ENCODE measurements at places on chromosomes 16 and 17.
A peak's percentile ranks its signal among the peaks of the same experiment; 100 is the strongest.

GRCh38 chr17:12859520-12859919 lies 70.2 kb downstream of the ARHGAP44 start:
- no peak for DNase-seq

GRCh38 chr17:44084131-44084538 lies 13.6 kb downstream of the G6PC3 start:
- no peak for DNase-seq

DNA sequence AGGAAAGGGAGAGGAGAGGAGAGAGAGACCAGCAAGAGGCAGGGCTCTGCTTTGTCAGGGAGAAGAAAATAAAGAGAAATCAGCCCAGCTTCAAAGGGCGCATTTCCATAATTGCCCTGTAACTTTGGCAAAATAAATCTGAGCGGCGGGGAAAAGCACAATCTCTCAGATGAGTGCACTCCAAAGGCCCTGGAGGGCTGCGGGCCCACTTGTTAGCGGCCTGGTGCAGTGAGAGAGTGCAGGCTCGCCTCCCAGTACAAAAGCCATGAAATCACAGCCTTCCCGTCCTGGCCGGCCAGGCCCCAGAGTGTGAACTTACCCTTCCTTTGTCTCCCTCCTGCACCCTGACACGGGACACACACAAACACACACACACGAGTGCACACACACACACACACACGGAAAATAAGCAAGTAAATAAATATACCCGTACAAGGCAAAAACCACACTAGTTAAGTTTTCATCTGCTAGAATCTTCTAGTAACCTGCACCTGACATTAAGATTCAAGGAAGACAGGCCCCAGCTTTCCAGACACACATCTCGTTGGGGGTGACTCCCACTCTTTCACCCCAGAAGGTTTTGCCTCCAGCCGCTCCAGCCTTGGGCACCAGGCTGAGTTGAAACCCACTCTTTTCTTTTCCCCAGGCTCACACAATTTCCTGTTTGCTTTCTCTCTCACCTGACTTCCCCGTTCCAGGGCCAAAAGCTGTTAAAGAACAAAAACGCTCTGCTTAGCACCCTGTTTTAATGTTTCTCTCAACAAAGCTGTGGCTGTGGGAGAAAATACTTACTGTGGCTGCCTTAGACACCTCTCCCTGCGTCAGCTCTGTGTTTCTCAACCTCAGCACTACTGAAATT lies 8.5 kb downstream of the IRX3 start:
- no peak for DNase-seq

GRCh38 chr16:58485184-58485887 lies 14.6 kb upstream of the NDRG4 start:
- no peak for DNase-seq

DNA sequence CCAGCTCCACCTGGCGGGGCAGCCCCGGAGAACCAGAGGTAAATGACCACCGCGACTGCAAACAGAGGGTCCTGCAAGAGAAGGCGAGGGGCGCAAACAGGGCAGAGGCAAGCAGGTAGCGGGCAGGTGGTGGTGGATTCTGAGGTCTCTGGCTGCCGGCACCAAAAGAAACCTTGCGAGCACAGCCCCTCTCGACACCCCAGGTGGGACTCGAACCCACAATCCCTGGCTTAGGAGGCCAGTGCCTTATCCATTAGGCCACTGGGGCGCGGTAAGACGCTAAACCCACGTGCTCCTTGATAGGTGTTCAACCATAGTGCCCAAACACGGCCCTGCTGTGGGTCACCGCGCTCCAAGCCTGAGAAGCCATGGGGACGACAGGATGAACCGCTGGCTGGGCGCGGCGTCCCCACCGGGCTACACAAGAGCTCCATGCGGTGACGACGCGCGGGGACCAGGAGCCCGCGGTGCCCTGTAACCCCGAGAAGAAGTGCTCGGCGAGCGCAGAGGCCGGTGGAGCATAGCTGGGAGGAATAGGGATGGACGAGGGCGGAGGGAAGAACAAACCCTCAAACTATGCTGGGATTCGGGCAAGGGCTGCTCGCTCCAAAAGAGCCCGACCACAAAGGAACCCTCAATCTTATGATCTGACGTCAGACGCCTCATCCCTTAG lies 12.4 kb downstream of the ATP5PD start:
- peak; percentile 87 for DNase-seq

DNA sequence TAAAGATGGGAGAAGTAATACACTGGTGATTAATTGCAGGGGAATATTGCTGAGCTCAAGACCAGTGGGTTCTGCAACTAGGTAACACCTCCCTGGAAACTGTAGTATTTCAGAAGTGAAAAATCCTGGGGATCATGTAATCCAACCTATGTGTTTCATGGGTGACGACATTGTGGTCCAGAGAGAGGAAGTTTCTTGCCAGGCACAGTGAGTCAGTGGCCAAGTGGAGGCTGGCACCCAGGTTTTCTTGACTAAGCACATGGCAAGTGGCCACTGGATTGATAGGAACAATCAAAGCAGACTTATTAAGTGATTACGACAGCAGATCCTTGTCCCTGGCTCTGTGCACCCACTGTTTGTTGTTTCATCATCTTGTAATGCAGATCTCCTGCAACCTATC lies 14.6 kb upstream of the CIITA start:
- no peak for DNase-seq

DNA sequence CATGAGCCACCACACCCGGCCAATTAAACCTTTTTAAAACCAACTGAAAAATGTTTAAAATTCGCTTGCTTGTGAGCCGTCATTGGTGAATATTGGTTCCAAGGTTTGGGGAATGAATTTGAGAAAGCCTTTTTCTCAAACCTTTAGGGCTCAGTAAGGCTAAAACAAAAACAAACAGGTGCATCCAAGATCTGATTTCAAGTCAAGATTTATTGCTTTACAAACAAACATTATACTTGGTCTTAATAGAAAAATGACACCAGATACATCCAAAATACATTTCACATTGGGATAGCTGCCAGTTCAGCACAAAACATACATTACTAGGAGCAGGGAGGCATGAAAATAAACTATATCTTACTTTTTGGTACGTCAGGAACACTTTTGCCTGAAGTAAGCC lies 5.4 kb downstream of the C17orf58 start:
- DNase-seq = no peak

GRCh38 chr16:51328733-51329132 lies 177.7 kb upstream of the SALL1 start:
- DNase-seq = no peak

GRCh38 chr16:19765860-19766553 lies 47.9 kb downstream of the IQCK start:
- DNase-seq = no peak

DNA sequence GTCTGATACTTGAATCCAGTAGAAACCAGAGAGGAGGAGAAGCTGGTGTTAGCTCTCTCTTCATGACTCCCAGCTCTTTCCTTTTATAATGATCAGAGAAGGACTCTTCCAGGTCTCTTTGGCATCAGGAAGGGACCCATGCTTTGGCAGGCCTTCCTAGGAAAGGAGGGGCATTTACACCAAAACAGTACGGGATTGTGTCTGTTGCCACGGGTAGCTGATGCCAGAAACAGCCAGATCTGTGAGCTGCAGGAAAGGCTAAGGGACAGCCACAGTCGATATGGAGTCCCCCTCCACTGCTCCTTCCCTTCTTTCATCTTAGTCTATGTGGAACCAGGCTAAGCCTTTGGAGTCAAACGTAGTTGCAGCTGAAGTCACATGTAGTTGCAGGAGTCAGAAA lies 9.3 kb downstream of the CEP295NL start:
- no peak for DNase-seq

DNA sequence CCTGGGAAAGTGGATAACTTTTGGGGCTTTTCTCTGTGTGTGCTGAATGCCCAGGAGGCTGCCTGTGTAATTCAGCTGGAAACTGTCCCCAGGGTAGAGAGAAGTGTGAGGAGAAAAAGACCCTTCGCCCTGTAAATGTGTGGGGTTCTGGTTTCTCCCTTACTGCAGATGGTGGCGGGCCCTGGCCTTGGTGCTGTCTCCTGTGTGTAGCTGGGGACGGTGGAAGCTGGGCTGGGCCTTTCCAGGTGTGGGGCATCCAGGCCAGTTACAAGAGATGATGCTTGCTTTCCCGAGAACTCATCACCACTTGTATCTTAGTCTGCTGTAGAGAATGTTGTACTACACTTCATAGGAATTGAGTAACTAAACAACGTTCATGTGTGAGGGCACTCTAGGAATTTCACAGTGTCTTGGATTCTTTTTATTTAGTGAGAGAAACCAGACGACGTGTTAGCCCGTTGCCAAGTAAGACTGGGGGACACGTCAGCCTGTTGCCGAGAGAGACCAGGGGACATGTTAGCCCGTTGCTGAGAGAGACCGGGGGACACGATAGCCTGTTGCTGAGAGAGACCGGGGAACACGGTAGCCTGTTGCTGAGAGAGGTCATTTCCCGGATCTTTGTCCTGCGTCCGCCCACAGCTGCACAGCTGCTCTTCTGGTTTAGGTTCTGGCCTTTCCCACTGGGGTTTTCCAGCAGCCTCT lies 43.1 kb downstream of the TBCD start:
- DNase-seq = no peak

DNA sequence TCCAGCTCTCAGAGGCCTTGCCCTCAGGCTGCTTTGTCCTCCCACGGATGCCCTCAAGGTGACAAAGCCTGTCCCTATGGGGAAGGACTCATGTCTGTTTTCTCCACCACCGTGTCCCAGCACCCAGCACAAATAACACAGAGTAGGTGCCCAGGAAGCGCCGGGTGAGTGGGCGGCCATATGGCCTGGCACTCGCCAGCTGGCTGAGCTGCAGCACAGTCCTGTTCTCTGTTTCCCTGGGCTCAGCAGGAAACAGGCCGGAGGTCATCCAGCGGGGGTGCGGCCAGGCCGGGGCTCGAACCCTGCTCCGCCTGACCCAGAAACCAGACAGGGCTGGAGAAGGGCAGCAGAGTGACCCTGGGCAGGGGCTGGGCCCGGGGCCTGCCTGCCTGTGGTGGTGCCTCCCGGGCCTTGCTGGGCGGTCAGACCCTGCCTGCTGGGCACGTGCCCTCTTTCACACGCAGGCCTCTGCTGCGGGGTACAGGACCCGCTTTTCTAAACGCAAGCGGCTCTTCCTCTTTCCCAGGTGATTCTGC lies 139.0 kb upstream of the CIBAR2 start:
- DNase-seq = no peak

DNA sequence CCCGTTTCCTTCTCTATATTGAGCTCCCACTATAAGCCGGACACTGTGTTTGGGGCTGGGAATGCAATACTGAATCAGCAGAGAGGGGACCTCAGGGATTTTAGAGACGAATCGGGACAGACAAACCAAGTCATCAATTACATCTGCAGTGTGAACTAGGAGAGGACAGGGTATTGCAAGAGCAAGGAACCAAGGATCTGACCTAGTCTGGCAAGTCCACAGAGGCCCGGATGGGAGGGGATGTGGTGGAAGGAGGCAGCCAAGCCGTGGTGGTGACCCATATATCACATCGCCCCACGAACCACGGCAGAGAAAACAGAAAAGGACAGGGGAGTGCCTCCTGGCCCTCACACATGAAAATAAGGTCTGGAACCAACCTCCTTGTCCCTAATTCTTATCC lies 28.1 kb upstream of the NXPH3 start:
- DNase-seq = no peak

DNA sequence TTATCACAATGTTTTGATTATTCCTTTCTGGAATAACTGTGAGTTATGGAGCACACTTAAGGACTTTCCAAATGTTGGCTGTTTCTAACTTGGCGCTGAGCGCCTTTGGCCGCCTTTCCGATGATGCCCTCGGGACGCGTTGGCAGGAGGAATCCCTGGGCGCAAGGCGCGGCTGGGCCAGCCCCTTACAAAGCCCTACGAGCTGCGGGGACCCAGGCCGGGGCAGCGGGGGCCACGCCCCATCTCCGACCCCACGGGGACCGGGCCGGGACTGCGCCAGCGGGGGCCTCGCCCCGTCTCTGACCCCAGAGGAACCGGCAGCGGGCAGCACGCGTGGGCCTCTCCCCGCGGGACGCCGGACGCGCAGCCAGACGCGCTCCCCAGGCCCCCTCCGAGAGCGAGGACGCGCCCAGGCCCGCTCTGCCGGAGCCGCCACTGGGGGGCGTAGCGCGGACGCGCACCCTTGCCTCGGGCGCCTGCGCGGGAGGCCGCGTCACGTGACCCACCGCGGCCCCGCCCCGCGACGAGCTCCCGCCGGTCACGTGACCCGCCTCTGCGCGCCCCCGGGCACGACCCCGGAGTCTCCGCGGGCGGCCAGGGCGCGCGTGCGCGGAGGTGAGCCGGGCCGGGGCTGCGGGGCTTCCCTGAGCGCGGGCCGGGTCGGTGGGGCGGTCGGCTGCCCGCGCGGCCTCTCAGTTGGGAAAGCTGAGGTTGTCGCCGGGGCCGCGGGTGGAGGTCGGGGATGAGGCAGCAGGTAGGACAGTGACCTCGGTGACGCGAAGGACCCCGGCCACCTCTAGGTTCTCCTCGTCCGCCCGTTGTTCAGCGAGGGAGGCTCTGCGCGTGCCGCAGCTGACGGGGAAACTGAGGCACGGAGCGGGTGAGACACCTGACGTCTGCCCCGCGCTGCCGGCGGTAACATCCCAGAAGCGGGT lies at the start of gene GAA:
GAA (plus strand) TSS at position 571 of the 935 bp plus-strand sequence. CDS start 3,006 bp downstream, outside the sequence.
- DNase-seq = peak; percentile 90

DNA sequence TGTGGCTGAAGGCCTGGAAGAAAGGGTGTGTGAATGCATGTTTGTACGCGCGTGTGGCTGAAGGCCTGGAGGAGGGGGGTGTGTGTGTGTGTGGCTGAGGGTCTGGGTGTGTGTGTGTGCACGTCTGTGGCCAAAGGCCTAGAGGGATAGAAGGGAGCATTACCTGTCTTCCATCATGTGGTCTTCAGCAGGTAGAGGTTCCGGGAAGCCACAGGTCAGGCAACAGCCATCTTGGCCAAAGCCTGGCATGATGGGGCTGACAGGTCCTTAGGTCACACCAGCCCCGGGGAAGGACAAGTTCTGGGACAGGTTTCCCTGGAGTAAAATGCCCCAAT lies 5.2 kb downstream of the LITAFD start:
- DNase-seq = no peak

DNA sequence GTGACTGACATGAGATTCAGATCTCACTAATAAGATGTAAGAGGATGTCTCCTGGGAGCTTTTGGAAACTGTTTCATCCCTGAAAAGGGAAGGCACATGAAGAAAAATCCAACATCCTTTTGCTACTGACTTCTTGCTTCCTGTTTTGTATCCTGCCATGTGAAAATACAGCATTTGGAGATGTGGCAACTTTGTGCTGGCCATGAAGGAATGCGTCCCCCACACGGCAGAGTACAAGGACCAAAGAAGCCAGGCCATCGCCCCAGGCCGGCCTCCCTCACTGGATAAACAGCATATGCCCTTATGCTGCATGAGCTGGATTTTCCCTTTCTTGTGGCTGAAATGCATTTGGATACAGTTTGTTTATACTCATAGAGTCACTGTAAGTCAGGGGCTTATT lies 5.5 kb upstream of the HASPIN start:
- DNase-seq = no peak

GRCh38 chr17:30363715-30364202 lies 15.0 kb upstream of the CPD start:
- DNase-seq = peak; percentile 79

- DNase-seq = no peak
Measured at GRCh38 chr16:85465328-85466303, 147.5 kb upstream of the GSE1 start.

DNA sequence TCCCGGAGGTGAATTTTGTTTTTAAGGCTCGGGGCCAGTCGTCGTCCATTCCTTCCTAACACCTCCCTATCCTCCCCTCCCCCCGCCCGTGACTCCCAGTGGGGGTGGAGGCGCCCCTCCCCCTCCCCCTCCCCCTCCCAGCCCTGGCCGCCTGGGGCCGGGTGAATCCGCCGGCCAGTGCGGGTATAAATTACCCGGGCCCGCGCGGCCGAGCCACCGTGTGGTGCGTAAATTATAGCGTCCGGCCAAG lies 2.0 kb upstream of the GSE1 start:
- no peak for DNase-seq
